ENCODE measurements at places on chromosomes 5 and 9.

GRCh38 chr5:36590513-36591286 is 15.7 kb upstream of the SLC1A3 start:
- DNase-seq = no peak

DNA sequence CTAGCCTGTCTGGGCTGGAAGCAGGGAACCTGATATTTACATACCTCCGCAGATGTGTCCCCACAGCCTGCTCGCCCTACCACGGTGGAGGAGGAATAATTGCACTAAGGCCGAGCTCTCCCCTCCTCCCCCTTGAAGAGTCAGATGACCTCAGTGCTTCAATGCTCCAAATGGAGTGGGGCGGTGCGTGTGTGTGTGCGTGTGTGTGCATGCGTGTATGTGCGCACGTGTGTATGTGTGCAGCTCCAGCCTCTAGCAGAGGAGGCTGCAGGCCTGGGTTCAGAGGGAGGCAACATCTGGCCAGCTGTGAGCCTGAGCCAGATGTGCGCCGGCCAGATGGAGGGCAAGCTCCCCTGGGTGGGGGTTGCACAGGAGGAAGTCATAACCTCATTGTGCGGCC is 90.5 kb downstream of the NRG2 start:
- DNase-seq = no peak

DNA sequence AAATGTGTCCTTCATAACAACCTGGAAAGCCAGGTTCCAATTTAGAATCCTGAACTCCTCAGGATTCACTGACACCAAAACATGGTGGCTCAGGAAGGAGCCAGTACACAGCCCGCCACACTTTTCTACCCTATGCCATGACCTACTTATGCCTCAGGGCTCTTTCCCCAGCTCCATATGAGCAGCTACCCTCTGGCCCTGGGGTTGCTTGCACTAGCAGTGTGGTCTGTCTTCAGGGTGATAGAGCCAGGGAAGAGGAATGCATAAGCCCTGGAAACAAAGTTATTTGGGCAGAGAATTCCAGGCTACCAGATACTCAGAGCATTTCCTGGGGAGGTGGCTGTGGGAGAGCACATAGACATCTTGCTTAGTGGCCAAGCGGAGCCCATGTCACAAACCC is 15.0 kb upstream of the ECM2 start:
- no peak for DNase-seq

GRCh38 chr5:25002371-25002770 is 357.6 kb upstream of the CDH10 start:
- DNase-seq = no peak

DNA sequence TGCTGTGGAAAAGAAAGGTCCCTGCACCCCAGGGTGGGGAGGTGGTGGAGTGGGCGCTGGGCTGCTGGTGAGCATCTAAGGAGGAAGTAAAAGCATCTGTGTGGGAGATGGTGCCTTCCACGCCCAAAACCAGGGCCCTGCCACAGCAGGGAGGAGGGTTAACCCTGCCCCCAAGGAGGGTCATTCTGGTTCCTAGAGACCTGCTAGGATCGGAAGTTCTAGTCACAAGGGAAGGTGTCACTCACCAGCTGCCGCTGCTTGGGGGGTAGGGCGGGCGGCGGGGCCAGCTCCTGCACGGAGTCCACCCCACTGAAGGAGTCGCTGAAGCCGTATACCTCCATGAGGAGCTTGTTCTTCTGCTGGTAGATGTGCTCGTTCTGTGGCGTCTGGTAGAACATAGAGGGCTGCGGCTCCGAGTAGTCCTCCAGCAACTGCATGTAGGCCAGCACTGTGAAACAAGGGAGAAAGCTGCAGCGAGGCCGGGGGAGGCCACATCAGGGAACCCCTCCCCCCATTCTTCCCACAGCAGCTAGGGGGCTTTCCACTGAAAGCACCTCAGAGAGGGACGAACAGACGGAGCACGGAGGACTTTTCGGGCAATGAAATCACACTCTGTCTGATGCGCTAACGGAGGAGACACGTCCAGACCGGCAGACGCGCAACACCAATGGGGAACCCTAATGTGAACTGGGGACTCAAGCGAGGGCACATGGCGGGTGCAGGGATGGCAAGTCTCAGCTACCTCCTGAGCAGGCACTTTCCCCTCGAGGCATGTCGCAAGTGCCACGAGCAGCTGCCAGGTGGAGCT is 76.4 kb downstream of the PRRT1B start:
- no peak for DNase-seq

DNA sequence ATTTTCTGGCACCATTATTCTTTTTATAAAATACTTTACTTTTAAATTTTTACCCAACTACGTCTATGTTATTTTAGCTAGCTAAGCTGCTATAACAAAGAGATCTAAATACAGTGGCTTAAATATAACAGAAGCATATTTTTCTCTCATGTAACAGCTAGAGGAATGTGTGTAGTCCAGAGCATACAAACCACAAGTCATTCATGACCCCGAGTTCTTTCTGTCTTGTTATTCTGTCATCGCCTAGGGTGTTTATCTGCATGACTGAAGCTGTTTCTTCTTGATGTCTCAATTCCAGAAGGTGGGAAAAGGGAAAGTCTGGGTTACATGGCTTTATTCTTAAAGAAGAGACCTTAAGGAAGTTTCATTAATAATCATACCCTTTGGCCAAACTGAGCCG is 136.9 kb upstream of the RFX3 start:
- DNase-seq = no peak

- no peak for DNase-seq
Measured at GRCh38 chr5:146001544-146002190, 65.3 kb downstream of the SH3RF2 start.

Data from urinary bladder (tissue), 4 donors.